ENCODE measurements at places on chromosomes 12 and 14. TPM values are rescaled to one million over a fixed set of nuclear protein-coding genes. Genes with fewer than 3 reads are reported as not detected.

Gene PAX9
- total RNA-seq = not detected

Gene SLC6A12
- total RNA-seq = not detected

Gene PELI2
- 6.1 TPM for total RNA-seq

- peak; percentile 85 for DNase-seq
These were observed 5.2 kb upstream of the KRT85 start for GRCh38 chr12:52372216-52373154.

DNA sequence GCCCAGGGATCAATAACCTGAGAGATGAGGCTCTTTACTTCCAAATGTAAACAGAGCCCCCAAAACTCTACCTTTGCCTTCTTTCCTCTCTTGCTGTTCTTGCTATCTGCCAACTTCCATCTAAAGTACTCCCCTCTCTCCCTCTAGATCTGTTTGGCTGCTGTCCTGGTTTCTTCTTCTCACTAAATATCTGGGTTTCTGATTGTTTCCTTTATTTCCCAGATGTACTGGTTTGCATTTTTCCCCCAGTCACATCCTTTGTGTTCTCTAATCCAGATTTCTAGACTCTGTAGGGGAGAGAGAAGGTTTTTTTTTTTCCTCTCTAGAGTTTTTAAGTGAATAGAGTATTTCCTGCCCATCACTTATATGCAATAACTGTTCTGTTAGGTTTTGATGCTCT lies 7.1 kb upstream of the SALL2 start:
- no peak for DNase-seq

DNA sequence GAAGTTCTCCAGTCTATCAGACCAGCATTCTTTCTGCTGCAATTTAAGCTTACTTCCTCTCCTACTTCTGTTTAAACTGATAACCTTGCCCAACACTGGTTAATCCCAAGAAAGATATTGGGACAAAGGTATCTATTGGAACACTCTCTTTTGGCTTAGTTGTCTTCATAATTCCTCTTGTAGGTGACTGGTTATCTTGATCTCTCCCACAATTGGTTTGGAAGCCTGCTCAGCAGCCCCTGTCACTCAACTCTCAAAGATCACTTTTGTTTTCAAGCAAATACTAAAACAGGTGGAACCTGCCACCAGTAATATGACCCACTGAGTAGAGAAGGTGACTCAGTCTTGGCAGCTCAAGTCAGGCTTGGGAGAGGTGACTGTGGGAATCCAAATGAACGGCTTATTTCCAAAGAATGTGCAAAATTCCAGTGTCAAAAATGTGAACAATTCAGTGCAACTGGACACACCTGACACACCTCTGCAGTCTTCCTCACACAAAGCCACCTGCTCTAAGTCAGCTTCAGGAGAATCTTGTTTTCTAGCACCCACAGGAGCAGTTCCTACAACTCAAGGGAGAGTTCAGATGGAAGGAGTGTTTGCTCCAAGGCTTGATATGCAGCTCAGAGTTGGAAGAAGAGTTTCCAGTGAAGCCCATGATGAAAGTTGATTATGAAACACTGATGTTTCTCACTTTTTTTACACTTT lies 83.2 kb upstream of the SLC38A2 start:
- DNase-seq = no peak

GRCh38 chr14:87745507-87746118 lies 247.4 kb downstream of the GALC start:
- DNase-seq = peak; percentile 7

GRCh38 chr12:89492883-89493282 lies 31.7 kb downstream of the GALNT4 start:
- no peak for DNase-seq

Gene CCDC60
- total RNA-seq = not detected

- DNase-seq = peak; percentile 16
These were observed 70.6 kb downstream of the B4GALNT3 start for GRCh38 chr12:530308-530707.

GRCh38 chr14:37580146-37580545 lies 14.9 kb downstream of the FOXA1 start:
- DNase-seq = peak; percentile 19

GRCh38 chr14:102157346-102157745 lies 17.6 kb downstream of the WDR20 start:
- no peak for DNase-seq

Gene MAPK1IP1L
- 13.9 TPM for total RNA-seq

DNA sequence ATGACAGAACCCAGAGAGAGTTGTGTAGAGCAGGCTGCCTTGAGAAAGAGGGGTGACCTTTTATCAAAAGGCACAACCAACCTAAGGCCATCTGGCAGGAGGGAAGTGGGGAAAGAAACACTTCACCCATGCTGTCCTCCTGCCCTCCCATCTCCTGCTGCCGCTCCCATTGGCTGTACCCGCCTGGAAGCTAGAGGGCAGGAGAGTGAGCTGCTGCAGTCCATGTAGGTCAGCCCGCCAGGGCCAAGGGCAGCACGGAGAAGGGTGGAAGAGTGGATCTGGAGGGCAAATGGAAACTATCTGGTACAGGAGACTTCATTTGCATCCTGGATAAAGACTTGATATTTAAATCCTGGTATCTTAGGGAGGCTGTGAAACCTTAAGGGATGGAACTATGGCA lies 11.5 kb upstream of the CABP1 start:
- no peak for DNase-seq

- no peak for DNase-seq
These were observed 285.8 kb downstream of the ADGRD1 start for GRCh38 chr12:131239384-131240094.

DNA sequence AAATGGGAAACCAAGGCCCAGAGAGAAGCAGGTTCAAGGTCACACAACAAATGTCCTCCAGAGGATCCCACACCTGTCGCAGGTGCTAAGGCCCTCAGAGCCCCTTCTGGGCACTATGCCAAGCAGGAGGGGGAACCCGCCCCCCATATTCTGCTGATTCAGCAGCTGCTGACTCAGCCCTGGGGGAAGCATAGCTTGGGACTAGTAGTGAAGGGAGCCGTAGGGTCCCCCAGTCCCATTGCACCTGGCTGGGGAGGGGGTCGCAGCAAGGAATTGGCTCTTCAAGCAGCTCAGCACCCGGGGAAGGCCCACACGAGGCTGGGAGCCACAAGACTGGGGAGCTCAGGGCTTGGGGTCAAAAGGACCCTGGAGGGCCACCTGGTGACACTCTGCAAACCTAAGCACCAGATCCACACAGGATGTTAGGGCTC lies 1.0 kb downstream of the RASAL1 start:
- DNase-seq = no peak

Gene P2RX2
- not detected for total RNA-seq

DNA sequence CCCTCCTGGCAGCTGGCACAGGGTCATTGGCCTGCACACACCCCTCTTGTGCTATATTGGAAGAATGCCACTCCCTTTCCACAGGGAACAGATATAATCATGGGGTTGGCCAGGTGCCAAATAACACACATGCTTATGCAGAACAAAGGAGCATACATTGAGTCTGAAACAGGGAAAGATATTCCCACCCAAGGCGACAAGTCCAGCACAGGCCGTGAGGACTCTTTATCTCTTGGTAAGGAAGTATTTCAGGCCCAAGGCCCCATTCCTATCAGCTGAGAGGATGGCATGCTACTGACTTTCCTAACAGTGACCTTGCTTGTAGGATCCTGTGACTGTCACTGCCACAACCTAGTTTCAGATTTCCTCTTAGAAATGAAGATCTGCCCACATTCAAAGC lies 59.0 kb upstream of the STXBP6 start:
- DNase-seq = no peak

Gene POTEM
- total RNA-seq = not detected

DNA sequence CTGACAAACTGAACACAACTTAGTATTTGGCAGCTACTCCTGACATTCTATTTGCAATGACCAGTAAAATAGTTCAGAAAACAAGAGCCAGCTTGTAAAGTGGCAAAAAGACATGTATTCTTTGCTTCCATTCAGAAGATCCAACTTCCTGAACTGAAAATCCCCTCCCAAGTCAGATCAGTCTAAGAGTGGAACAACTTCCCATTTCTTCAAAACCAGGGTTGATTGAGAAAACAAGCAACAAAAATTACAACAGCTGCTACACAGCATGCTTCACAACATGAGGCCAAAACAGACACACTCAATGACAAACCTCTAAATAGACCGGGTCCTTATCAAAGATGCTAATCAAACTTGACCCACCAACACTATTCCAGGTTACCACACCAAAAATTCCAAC lies 40.3 kb downstream of the CIT start:
- no peak for DNase-seq

- DNase-seq = no peak
These were observed 4.0 kb downstream of the KTN1 start for GRCh38 chr14:55583942-55584468.

- no peak for DNase-seq
These were observed 509.1 kb downstream of the PCNX1 start for GRCh38 chr14:71416392-71416791.

- no peak for DNase-seq
These were observed 92.5 kb downstream of the TMCC3 start for GRCh38 chr12:94557746-94558295.

GRCh38 chr12:125161712-125162022 lies 96.4 kb downstream of the AACS start:
- DNase-seq = no peak

Gene ZC2HC1C
- total RNA-seq = 0.40 TPM

DNA sequence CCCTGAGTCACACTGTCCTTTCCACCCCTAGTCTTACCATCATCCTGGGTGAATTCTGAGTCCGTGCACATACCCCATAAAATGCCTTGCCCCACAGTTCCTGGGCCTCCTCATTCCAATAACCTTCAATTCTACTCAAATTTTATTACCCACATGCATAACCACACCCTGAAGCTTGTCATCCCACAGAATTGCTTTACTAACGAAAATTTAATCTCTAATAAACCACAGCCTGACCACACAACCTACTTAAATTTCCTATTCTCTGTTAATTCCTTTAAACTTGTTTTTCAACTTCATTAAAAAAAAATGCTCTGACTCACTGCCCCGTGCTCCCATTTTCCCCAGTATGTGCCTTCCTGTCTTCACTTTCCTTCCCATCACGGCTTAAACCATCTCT lies 205.9 kb downstream of the PHLDA1 start:
- DNase-seq = peak; percentile 74

Gene GUCY2C
- not detected for total RNA-seq

DNA sequence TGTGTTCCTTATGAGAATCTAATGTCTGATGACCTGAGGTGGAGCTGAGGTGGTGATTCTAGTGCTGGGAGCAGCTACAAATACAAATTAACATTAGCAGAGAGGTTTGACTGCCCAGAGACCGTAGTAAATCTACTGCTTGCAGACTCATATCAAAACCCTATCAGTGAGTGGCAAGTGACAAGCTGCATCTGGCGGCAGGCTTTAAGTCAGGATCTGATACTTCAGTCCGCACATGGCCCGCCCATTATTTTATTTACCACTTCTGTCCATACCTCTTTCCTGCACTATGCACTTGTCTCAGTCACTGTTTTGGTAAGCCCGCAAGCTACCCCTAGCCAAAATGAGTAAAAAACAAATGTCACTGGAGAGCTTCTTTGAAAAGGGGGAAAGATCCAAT lies 11.4 kb downstream of the CEP128 start:
- no peak for DNase-seq

- DNase-seq = no peak
These were observed 13.3 kb downstream of the SBNO1 start for GRCh38 chr12:123351349-123351748.

DNA sequence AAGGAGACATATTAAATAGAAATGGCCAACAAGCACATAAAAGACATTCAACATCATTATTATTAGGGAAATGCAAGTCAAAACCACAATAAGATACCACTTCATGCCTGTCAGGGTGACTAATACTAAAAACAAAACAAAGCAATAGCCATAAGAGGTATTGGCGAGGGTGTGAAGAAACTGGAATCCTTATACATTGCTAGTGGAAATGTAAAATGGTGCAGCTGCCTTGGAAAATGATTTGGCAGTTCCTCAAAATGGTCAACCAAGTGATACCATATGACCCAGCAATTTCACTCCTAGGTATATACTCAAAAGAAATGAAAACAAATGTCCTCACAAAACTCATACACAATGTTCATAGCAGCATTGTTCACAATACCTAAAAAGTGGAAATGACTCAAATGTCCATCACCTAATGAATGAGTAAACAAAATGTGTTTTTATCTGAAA lies 27.0 kb downstream of the GPR135 start:
- peak; percentile 59 for DNase-seq

Gene LMNTD1
- not detected for total RNA-seq

Gene KRT6A
- not detected for total RNA-seq

Gene SLCO1C1
- total RNA-seq = not detected

- no peak for DNase-seq
These were observed 101.0 kb downstream of the PIWIL1 start for GRCh38 chr12:130438711-130439110.

Gene SPX
- total RNA-seq = not detected

Gene AVPR1A
- total RNA-seq = not detected

- DNase-seq = no peak
These were observed 3.4 kb downstream of the KLRB1 start for GRCh38 chr12:9604287-9604686.

GRCh38 chr14:89639687-89640086 lies 222.7 kb upstream of the FOXN3 start:
- DNase-seq = no peak

DNA sequence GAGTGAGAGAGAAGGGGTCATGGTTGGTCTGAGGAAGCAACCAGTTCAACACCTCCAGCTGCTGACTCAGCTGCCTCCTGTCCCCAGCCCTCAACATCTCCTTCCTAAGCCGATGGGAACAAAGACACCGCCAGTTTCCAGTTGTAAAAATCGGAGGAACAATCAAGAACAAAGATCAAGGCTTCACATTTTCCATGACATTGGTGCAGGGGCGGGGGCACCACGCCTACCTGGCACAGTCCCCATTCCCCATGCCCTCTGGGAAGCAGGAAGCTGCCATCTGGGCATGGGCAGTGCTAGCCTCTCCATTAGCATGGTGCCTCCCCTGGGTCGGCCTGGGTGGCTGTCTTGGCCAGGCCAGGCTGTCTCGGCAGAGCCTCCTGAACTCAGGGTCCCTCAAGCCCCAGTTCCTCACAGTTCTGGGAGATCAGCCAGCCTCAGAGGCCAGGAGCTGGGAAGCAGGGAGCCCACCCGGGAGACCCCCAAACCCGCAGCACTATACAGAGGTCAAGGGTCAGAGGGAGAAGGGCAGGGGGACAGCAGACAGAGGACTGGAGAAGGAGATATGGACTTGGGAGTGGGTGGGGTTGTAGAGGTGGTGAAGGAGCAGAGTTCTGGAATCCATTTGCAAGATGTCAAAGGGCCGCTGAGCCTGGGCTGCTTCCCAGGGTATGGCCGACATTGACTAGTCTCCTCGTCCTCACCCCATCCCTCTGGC lies 19.6 kb upstream of the TMEM106C start:
- no peak for DNase-seq

- no peak for DNase-seq
These were observed 28.8 kb downstream of the VPS37B start for GRCh38 chr12:122866950-122867607.

DNA sequence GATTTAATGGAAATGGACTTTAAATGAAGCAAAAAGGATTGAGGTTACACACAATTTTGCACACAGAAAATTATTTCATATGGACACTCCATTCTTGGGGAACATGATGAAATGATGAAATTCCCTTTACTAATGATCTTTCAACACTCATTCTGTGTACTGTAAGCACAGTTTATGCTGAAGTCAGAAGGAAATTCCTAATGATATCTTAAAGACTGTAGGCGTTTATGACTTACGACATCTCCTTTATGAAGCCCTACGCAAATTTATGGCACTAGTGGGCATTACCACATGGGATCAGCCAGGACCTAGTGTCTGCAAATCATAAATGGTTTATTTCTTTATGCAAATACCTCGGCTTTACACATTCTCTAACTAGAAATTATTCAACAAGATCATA lies 97.9 kb upstream of the SOX5 start:
- DNase-seq = no peak

Gene OAS3
- total RNA-seq = 5.4 TPM

GRCh38 chr12:40834321-40834720 lies 142.1 kb downstream of the CNTN1 start:
- DNase-seq = no peak

Gene CCDC198
- not detected for total RNA-seq

All from lung microvascular endothelial cell (primary cell).